Mesenteric fat pad (tissue), 1 donor: ENCODE measurements at places on chromosomes 7 and 10.

- no peak for DNase-seq
Measured at GRCh38 chr10:43888586-43888985, 239.9 kb upstream of the ZNF32 start.

DNA sequence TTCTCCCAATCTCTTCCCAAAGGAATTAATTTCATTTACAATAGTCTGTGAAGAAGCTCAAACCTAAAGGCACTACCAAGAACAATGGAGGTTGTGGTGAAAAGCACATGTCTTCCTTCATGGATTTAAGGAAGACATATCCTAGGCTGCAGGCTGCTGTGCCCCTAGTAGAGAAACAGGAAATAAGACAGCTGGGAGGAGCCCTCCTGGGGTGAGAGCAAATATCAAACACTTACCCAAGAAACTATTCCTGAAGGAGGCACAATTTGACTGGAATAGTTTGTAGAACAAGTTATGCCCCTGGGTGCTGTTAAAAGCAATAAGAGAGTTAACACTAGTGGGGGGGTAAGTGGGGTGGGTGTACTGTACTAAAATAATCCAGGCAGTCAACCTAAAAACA is 30.1 kb downstream of the PDZD8 start:
- no peak for DNase-seq

DNA sequence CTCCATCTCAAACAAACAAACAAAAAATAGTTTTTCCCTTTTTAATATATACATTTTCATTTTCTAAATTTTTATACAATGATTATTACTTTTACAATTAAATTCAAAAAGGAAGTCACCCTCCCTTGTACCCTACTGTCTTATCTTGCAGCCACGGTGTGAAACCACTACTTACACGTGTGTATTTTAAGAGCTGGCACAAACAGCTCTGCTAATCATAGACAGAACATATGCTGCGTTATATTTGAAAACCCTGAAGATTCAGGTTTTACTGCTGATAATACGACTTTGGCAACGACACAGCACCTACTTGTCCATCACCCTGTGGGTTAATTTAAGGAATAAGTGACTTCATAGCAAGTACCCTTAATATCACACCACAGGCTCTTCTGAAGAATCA is 991 bp downstream of the ANKRD61 start:
- no peak for DNase-seq

- no peak for DNase-seq
Measured at GRCh38 chr10:120221873-120222485, 235.0 kb upstream of the PLPP4 start.

DNA sequence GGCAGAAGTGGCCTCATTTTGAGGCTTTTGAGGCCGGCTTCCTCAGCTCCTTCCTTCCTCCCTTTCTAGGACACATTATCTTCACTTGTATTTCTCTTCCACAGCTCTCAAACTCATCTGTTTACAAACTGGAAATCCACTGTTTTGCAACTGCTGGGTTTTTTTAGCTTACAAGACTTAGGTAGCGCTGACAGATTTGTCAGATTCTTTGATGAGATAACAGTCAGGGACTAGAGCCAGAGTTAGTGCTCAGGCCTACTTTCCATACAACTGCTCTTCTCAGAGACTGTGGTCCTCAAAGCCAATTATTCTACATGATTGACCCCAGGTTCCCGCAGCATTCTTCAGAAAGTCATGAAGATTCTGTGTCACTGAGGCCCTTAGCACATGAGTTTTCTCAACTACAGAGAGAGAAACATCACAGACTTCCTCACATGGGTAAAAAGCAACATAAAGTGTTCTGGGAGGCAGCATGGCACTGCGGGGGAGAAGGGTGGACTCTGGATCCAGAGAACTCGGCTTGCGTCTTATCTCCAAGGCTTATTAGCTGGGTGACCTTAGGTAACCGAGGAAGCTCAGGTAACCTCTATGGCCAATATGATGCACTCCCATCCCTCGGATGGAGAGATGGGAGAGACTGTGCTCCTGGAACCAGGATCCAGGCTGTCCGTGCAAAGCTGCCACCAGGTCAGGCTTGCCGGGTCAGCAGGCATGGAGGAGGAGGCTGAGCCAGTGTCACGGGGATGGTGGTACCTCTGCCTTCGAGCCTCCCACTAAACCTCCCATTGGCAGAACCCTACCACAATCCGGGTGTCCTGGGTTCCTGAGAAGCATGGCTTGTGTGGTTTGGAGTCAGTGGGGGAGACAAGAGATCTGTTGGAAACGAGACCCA is 10.5 kb downstream of the DDC start:
- DNase-seq, result no peak

GRCh38 chr7:131111081-131111576 is 216.5 kb upstream of the MKLN1 start:
- DNase-seq, result no peak

DNA sequence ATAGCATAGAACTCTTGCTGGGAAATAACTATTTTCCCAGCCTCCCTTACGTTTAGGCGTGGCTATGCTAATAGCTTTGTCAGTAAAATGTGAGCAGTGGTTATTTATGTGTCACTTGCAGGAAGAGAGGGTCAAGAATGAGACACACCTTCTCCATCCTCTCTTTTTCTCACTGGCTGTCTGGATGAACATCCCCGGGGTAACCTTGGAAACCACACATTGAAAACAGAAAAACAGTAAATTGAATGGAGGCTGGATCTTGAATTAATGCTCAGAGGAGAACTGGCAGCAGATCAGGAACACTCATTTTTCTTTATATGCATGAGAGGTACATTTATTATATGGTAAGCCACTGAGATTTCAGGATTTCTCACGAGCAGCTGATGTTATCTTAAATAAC is 127.6 kb downstream of the DNAJB9 start:
- no peak for DNase-seq

DNA sequence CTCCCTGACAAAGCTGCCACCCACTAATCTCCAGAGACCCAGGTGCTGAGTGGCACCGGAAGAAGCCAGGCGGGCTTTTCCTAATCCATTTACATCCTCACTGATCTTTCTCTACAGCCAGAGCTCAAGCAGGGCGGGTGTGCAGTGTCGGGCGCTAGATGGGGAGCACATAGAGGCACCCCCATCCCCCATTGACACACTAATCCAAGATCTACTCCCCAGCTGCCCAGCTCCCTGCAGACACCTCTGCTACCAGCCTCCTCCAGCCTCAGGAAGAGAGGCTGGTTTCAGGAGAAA is 22.2 kb downstream of the FRMPD2 start:
- DNase-seq, result no peak

- DNase-seq, result no peak
Measured at GRCh38 chr10:51291961-51292360, 217.7 kb downstream of the PRKG1 start.

GRCh38 chr7:29328045-29328444 is 133.5 kb downstream of the CHN2 start:
- no peak for DNase-seq

DNA sequence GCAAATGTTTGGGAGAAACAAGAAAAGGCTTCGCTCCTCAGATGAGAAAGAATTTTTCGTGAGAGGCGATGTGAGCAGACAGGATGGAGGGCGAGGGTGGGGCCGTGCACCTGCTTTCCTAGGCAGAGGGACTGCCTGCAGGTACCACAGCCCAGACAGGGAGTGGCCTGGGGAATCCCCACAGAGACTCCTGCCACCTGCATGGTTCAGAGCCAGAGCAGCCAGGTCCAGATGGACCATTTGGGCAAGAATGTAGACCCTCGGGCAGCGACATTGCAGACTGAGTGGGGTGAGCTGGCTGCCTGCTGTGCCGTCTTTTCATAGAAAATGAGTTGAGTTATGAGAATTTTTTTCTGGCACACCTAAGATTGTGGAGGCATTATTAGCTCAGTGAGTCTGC is 216.8 kb downstream of the SNX10 start:
- no peak for DNase-seq

DNA sequence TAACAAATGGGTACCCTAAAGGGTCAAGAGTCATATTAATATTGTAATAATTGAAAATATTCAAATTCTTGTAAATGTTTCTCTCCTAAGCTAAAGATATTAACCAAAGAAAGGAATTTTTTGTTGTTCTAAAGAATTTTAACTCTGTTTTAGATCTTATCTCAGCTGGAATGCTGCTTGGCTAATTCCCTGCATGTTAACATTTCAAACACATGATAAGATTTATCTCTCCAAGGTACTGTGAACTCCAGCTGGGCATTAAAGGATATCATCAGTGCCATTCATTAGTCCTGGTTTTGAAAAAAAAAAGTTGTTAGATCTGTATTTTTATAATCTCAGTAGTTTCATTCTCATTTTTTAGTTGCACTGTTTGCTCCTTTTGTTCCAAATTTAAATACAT is 76.9 kb downstream of the MAPK8 start:
- no peak for DNase-seq

DNA sequence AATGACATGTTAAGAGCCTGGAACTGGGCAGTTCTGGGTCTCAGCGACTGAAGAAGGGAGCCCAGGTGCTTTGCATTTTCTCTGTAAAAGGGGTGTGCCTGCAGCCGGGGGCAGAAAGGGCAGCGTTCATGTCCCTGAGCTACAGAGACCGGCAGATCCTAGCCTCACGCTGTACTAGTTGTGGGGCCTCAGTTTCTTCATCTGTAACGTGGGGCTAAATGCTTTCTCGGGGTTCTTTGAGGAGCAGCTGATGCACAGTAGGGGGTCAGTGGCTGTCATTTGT is 79.6 kb downstream of the NEURL1 start:
- DNase-seq, result no peak

DNA sequence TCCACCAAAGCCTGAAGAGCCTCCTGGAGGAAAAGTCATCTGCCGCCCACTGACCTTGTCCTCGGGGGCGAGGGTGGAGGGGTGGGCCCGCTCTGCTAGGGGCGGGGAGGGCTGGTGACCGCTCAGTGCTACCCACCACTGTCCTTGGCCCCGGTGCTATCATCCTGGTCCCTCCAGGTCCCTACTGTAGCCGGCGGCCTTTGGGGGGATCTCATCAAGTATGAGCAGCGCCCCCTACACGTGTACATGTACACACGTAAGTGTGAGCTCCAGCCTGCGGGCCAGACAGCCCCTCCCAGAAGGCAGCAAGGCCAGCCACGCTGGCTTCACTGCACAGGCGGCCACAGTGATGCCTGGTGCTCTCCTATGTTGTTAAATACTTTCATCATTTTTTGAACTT is 19.6 kb downstream of the TTYH3 start:
- DNase-seq, result no peak

DNA sequence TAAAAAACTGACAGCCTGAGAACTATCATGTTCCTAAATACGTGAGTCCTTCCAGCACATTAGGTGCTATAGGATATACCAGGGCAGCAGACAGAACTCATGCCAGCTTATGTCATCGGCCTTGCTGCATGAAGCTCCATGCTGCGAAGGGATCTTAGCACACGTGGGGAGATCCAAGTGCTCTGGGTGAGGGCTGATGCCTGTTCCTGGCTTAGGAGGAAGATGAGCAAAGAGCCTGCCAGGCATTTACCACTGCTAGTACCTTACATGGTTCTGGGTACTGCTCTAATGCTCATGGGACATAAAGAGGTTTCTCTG is 43.2 kb downstream of the SVIL start:
- no peak for DNase-seq

DNA sequence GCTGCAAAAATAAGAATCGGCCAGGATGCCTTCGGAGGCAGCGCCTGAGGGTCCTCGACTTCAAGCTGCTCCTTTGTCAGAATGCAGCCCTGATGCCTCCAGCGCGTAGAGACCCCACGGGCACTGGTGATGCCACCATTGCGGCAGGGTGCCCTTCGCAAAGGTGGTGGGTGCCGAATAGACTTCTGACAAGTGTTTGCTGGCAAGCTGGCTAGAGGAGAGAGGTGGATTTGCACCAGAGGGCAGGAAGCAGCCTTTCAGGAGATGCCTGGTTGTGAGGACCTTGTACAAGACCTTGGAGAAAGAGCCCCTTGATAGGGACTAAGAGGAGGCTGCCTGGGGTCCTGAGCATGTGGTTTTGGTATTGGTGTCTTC is 103.2 kb upstream of the PPIF start:
- DNase-seq, result no peak

DNA sequence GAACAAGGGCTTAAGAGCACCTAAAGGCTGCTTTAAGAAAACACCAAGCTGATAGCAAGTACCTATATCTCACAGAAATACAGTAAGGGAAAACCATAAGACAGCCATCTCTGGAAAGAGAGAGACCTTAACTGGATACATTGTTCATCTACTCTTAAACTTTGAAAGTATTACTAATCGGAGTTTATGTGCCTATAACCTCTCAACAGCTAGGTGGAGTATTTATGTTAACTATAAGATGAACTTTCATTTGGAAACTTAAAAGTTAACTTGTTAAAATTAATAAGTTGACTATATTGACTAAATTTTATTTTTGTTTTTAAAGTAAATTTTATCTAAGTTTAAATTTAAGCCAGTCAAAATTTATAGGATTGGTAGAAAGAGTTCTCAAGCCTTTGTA is 90.6 kb downstream of the USP6NL start:
- DNase-seq, result no peak

DNA sequence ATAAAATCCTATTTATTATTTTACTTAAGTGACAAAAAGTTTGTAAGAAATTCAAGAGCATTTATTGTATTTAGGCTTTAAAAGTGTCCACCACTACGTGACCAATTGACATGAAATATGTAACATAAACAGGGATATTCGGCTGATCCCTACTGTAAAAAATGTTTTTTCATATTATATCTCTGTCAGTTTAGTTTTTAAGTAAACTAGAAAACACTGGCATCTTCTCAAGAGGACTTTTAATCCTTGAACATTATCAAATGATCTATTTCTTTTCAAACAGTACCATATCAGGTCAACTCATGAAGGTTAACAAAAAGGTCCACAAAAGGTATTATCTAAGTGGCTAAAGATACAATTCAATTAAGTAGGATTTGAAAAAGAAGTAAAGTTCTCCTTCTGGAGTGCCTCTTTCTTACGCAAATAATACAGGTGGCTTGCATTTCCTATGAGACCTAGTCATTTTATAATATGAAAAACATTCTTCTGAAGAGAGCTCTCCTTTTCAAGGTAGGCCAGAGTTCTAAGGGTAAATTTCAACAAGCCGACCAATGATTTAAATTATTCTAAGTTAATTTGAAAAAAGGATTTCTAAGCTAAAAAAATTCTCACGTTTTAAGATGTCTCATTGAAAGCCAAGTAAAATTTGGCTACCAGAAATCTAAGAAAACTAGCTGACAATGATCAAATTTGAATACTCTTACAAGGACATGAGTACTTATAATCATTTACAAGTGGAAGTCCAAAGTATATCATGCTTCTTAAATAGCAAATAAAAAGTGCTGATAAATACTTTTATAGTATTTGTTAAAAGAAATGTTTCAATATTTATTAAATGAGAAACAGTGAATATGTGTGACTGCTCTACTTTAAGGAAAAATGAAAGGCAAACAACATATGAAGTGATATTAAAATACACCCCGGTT is 133.5 kb downstream of the NRBF2 start:
- no peak for DNase-seq

GRCh38 chr7:47389171-47389922 is 192.6 kb downstream of the TNS3 start:
- peak; percentile 71 for DNase-seq

GRCh38 chr7:155769701-155770100 is 42.6 kb downstream of the SHH start:
- no peak for DNase-seq

GRCh38 chr7:38950309-38950708 is 27.4 kb upstream of the POU6F2 start:
- DNase-seq, result no peak
